AG10803 (cell line): ENCODE measurements at places on chromosomes 7 and 10.

DNA sequence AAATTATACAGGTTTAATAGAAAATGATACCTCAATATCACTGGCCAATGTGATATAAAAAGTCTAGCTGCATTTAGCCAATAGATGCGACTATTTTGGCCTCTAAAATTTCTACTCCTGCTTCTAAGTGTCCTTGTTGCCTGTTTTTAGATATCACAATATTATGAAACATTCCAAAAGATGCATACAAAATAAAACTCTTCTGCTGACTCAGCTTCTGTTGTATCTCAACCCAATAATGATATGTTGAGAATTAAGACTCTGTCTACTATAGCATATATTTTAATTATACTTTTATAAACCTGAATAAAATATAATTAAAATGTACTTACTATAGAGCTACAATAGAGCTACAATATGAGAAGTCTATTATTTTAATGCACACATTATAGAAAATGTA lies 661.0 kb upstream of the TEX47 start:
- DNase-seq, result no peak

- peak; percentile 62 for DNase-seq
Measured at GRCh38 chr7:113289140-113289740, 170.9 kb upstream of the SMIM30 start.

- DNase-seq, result no peak
Measured at GRCh38 chr10:51698473-51699063, 827 bp downstream of the CSTF2T start.

- DNase-seq, result no peak
Measured at GRCh38 chr10:128221807-128222206, 95.6 kb upstream of the MKI67 start.

DNA sequence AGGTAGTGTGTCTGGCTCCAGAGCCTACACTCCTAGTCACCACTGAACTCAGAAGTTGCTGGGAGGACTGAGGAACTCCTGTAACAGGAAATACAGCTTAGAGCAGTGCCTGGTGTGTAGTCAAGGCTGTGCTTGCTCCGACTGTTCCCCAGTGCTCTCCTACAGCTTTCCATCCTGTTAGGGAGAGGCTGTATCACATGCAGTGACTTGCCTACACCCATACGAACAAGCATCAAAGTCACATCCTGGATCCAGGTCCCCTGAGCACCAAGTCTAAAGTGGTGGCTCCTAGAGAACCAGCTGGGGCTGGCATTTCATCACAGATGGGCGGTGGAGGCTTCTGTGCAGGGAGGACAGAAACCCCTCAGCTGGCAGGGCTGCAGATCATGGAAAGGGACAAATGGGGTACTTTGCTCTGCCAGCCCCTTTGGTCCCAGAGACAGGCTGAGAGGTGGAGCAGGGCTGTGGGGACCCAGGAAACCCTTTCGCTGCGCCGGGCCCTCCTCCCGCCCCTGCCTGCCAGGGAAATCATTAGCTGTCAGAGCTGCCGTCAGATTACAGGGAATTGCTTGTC lies 7.7 kb downstream of the ASB10 start:
- DNase-seq, result no peak

DNA sequence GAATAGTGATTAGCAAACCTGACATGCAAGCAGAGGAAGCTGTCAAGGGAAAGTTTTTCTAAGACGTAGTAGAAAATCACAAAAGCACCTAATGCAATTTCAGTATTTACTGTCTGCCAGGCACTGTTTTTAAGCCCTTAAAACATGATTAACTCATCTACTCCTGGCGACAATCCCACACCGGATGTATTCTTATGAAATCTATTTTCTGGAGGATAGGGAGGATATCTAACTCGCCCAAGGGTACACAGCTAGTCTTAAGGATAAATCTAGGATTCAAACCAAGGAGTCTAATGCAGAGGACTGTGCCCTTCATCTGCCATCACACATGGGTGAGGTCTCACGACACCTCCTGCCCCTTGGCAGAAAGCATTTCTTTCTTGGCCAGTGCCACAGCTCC lies 47.8 kb upstream of the FIGNL1 start:
- peak; percentile 52 for DNase-seq

DNA sequence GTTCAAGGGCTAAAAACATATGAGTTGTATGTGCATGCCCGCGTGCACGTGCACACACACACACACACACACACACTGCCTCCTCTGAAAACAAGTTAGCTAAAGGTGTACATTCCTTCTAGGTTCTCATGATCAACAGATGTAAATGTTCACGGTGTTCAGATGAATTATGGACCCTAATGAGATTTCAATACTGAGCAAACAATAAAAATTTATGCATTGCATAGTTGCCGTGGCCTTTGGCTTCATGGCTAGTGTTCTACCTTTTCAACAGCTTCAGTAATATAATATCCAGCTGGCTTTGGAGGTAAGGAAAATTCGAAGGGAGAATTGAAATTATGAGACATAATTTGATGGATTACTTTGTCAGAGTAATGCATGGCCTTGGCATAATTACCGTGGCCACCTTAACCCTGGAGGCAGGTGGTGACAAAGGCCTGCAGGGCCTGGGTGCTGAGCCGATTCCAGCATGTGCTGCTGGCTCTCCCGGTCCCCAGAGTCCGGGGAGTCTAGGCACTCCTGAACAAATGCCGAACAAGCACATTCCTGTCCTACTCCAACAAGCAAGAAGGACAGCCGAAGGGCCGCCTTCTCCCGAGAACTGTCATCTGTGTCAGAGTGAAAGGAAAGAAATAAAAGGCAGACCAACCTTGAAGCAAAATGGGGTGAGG lies 166.6 kb upstream of the TCF7L2 start:
- peak; percentile 14 for DNase-seq

DNA sequence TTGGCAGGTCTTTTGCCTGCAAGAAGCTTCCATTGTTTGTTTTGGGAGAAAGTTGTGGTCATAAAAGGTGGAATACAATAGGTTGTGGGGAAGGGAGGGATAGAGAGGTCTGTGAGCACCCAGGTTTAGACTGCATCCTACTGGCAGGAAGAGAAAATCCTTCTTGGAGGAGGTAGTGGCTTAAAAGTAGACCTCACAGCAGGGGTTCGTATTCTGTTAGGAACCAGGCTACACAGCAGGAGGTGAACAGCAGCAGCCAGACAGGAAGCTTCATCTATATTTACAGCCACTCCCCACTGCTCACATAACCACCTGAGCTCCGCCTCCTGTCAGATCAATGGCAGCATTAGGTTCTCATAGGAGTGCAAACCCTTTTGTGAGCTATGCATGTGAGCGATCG lies 245.3 kb downstream of the NSUN6 start:
- DNase-seq, result no peak

DNA sequence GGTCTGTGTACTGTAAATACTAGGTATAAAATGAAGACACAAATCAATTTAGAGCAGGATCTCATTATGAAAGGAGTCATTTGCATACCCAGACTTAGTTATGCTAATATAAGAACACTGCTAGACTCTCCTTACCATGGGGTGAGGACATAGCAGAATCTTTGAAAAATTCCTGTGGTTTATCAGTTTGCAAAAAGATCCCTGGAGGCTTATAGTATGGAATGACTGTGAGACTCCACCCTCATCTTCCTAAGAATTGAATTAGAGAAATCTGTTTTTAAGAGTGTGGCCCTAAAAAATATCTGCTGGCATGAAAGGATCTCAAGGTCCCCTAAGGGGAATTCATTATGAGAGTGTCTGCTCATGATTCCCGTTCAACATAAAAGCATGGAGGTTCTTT lies 63.2 kb downstream of the WNT2 start:
- DNase-seq, result peak; percentile 84

GRCh38 chr10:62692085-62692484 lies 112.4 kb upstream of the ADO start:
- no peak for DNase-seq

DNA sequence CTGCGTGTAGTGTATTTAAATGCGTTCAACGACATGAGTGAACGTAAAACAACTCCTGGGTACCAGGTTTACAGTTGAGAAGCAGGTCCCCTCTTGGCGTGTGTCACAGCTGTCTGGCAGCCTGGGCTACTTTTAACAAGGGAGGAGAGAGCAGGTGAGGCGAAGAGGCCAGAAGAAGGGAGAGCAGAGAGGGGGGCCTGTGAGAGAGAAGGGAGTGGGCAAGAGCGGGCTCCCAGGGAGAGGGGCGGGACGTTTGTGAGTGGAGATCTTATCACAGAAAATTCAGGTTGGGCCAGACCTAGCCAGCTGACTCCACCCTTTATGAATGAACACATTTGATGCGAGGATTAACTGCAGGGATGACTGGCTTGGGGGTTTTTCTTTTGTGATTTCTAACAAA lies 154.0 kb downstream of the CAMK1D start:
- DNase-seq, result no peak

GRCh38 chr7:29281782-29282541 lies 87.4 kb downstream of the CHN2 start:
- no peak for DNase-seq

GRCh38 chr10:102752266-102752930 lies 8.7 kb downstream of the WBP1L start:
- DNase-seq, result peak; percentile 97

DNA sequence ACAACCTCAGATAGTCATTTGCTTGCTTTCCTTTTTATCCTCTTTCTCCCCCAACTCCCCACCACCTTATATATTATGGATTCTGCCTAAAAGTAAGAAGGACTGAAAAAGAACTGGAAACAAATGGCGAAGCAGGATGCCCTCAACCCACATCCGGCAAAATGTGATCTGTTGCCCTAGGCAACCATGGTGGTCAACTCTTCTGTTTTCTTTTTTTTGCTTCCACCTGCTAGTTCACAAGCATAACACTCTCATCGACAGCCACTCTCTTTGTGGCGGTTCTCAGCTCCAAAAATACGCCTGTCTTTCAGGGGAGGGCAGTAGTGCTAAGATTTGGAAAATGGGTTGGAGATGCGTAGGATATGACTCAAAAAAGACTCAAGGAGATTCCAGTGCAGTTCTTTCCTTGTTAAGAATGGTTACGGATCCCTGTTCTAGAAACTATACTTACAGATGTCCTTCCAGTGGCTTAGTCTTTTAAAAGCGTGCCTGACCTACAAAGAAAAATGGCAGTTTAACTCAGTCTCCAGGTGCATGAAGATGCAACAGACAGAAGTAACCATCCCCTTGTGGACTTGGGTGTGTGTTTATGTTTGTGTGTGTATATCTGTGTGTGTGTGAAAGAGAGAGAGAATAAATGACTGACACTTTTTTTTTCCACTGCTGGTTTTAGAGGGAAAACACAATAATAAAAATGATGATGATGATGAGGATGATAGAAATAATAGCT lies 10.7 kb downstream of the APBB1IP start:
- DNase-seq, result no peak

DNA sequence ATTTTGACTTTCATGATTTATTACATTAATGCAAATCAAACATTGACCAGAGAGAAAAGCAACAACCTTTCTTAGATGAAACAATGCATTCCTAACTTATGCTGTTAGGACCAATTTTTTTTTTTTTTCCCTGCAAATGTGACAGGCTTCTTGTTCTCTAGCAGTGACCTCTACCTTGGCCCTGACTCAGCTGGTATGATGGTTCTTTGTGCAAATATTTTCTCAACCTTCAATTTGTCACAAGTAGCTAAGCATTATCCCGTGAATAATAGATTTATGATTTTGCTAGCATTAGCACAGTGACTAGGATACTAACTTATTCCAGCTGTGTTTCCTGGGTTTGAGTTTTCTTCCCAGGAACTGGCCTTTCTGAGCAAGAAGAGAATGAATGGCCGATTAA lies 64.9 kb downstream of the PPP1R9A start:
- peak; percentile 53 for DNase-seq

DNA sequence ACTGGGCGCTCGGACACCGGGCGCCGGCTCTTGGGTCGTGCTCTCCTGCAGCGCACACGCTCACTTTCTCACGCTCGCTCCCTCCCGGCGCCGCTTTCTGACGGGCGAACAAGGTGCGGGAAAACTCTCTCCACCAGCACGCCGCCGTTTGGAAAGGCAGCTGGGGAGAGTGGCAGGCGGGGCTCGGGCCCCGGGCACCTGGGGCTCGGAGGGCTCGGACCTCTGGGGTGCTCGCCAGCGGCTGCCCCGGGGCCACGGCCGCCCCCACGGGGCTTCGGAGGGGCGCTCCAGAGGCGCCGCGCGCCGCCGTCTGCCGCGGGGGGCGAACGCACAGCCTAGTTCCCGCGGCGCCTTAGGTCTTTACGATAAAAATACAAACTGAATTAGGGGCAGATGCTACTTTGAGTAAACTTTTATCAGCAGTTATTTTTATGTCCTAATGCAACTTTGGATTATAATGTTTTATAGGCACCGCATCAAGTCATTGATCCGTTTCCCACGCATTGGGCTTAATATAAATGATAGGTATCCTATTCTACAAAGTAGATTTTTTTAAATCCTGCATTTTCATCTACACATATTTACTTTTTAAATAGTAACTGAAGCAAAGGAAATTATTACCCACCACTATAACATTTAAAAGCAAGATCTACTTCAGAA lies 535 bp upstream of the EPC1 start:
- no peak for DNase-seq

GRCh38 chr7:96674565-96674964 lies 35.1 kb downstream of the SEM1 start:
- DNase-seq, result no peak

GRCh38 chr7:100691676-100692577 lies 2.1 kb downstream of the GIGYF1 start:
- peak; percentile 57 for DNase-seq

DNA sequence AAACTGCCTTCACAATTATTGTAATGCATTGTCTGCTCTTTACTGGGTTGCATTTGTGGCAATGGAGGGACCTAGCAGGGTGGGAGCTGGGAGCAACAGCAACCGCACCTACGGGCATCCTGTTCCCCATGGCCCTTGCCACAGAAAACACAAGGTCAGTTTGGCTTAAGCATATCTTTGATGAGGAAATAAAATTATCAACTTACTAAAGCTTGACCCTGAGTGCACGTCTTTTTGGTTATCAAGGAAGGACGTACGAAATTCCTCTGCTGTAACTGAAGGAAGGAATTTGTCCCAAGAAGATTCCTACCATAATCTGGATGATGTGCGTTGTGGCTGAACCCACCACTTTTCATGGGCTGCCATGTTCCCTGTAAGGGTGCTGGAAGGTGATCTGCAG lies 19.9 kb upstream of the PTPRN2 start:
- DNase-seq, result no peak

DNA sequence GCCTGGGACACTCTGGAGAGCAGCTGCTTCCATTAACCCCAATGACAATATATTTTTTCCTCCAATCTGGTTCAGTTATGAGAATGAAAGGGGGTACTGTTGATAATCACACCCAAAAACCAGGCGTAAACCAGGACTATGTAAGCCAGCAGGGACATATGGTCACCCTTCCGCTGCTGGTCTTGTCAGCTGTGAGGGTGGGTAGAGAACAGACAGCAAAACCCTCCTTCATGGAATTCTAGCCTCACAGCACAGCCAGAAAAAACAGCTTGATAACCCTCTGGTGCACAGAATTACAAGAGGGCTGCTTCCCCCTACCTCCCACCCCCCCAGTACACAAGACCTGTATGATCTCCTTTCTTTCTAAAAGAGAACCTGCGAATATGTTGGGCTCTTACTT lies 368.8 kb upstream of the ZMIZ1 start:
- DNase-seq, result no peak
